Sciatic nerve (tissue), 2 donors: ENCODE measurements at places on chromosomes 12 and 14.
A peak's percentile ranks its signal among the peaks of the same experiment; 100 is the strongest.

GRCh38 chr14:57480051-57480450 lies 13.6 kb downstream of the CCDC198 start:
- no peak for DNase-seq

- DNase-seq = no peak
These were observed 114.3 kb downstream of the FLRT2 start for GRCh38 chr14:85644211-85644610.

- no peak for DNase-seq
These were observed 10.5 kb downstream of the GABARAPL1 start for GRCh38 chr12:10223208-10223607.

DNA sequence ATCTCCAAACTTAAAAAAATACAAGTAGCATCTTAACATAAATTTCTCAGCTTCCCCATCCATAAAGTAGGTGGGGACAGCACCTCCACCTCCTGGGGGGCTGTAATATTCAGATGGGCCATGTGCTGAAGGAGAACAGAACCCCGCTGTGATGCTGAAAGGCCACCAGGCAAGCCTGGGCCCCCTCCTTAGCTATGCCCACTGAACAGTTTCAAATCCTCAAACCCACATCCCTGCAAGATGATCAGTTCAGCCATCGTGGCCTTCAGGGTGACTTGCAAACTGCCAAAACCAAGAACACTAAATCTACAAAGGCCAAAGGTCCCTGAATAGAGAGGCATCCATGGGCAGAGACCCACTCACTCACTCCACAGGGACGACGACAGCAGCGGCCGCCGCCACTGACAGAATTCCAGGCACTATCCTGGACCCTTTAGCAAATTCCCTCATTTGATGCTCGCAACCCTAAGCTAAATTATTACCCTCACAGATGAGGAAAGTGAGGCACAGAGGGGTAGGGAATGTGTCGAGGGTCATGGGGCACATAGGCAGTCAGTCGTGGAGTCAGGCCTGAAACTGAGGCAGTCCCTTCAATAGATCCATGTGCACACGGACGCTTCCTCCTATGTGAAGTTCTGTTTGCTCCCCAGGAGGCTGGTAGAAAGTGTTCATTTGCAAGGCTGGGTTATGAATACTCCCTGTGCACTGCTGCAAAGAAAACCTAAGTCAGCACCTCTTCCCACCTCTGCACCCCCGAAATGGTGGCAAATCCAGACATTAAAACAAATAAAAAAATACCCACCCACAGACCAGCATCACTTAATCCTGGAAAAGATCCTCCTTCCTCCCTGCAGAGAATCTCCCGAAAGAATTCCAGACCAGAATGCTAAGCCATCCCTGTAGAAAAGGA lies 5.9 kb downstream of the ITPK1 start:
- no peak for DNase-seq

DNA sequence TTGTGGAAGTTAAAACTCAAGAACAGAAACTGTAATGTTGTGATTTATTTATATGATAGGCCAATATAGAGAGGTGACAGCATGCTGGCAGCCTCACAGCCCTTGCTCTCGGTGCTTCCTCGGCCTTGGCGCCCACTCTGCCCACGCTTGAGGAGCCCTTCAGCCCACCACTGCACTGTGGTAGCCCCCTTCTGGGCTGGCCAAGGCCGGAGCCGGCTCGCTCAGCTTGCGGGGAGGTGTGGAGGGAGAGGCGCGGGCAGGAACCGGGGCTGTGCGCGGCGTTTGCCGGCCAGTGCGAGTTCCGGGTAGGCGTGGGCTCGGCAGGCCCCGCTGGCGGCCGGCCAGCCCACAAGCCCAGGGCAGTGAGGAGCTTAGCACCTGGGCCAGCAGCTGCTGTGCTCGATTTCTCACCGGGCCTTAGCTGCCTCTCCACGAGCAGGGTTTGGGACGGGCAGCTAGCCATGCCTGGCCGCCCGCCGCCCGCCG lies 65.8 kb upstream of the SLC8A3 start:
- no peak for DNase-seq

DNA sequence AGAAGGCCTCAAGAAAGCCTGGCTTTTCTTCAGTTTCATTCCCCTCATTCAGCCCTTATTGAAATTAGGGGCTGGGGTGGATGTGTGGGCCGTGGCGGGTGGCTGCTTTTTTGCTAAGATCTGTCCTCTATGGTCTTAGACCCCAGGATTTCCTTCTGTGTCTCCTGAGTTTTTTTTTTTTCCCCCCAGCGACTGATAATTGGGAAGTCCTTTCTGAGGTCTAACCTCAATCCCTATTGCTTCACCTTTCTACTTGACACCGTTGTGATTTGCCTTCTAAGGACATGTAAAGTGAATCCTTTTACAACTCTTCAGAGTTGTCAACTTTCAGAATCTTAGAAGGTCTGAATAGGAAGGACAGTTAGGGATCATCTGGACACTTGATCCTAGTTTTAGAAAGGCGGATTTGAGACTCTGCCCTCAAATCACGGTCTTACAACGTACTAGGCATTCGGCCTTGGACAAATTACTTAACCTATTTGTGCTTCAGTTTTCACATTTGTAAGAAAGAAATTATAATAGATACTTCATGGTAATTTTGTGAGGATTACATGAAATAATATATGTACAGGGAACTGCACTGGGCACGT lies 4.4 kb downstream of the GPR84 start:
- DNase-seq = no peak

DNA sequence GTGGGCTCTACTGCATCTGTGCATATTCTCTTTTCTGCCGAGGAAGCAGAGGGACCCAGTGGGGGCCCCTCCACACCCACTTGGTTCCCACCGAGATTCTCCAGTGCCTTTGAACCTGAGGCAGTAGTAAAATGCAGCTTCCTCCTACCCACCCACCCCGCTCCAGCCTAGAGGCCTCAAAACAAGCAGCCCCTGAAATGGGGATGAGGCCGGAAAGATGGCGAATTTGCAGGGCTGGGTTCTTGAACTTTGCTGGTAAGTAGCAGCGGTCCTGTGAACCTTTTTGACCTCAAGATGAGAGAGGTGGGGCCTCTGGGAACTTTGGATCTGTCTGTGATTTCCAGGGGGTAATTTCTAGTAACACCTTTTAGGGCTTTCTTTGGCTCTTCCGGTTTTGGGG lies 15.4 kb downstream of the PLEKHG3 start:
- peak; percentile 18 for DNase-seq

DNA sequence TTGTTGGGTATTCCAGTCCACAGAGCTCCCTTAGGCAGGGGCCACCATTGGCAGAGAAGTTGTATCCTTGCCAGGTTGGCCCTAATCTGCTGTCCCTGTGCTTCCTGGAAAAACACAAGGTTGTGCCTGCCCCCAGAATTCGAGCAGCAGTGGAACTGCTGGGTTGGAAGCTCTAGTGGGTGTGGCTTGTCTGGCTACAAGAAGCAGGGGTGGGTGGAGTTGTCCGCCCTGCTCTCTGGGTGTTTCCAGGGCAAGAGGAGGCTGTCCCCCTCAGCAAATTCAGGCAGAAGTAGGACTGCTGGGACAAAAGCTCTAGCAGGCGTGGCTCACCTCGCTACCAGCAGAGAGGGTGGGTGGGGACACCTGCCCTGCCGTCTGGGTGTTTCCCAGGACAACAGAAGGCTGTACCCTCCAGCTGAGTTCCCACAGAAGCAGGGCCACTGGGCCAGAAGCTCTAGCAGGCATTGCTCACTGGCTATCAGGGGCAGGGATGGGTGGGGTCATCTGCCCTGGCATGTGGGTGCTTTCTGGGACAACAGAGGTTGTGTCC lies 72.8 kb upstream of the NPAS3 start:
- DNase-seq = no peak

DNA sequence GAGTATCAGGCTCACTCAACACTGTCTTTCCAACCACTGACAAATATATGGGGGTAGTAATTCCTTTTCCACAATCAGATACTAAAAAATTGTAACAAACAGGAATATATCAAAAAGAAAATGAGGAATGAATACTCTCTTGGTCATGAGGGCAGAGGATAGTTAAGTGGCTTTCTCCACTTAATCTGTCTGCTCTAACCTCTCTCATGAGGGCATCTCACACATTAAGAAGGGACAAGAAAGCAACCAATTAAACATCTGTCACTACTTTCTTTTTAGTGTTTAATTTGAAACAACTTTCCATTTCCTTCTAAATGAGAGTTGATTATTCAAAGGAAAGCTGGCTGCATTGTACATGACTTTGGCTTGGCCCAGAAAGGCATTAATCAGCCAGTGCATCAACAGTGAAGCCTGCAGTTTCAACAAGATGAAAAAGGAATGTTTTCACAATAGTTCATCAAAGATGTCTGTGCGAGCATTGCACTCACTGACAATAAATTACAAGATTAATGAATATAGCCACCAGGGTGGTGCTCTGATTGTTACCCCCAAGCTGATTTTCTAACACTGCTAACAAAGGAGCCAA lies 142.0 kb downstream of the SEC23A start:
- DNase-seq = no peak

DNA sequence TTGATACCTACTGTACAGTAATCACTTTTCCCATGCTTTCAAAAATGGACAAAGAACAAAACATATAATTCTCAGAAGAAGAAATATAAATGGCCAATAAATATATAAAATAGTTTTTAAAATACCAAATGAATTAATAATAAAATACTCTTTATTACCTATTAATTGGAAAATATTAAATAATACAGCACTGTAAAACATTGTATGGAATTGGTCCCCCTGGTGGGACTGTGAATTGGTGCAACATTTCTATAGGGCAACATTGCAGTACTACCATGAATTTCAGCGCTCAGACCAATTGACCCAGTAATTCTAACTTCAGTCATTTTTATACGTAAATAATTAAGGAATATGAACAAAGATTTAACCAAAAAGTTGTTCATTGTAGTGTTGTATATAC lies 162.6 kb downstream of the PELI2 start:
- no peak for DNase-seq

DNA sequence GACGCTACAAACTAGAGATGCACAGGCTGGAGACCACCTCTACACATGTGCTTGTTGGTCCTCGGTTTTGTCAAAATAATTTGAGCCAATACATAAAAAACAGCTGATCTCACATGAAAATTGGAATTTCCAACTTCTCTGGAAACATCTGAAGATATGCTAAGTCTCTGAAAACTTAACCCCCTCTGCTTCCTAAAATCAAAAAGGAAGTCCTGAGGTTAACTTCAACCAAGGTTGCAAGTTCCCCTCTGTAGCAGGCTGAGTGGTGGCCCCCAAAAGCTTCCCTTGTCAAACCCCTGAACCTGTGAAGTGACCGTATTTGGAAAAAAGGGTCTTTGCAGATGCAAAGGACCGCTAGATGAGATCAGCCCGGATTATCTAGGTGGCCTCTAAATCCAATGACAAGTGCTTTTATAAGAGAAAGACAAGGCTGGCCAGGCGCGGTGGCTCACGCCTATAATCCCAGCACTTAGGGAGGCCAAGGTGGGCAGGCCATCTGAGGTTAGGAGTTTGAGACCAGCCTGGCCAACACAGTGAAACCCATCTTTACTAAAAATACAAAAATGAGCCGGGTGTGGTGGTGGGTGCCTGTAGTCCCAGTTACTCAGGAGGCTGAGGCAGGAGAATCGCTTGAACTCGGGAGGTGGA lies 32.0 kb upstream of the VPS37B start:
- no peak for DNase-seq

DNA sequence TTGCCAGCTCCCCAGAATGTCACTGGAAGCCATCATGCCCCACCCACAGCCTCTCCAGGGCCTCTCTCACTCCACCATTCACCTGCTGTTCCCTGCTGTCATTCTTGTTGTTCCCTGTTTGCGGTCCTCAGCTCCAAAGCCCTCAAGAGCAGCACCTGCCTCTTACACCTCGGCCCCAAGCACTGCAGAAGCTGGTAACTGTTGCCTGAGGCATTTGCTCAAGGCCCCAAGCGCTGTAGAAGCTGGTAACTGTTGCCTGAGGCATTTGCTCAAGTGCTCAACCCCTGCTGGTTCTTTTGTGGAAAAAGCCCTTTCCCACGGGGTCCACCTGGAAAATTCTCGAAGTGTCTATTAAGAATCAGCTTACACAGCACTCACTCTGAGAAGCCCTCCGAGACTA lies 78.0 kb downstream of the ARL6IP4 start:
- no peak for DNase-seq

DNA sequence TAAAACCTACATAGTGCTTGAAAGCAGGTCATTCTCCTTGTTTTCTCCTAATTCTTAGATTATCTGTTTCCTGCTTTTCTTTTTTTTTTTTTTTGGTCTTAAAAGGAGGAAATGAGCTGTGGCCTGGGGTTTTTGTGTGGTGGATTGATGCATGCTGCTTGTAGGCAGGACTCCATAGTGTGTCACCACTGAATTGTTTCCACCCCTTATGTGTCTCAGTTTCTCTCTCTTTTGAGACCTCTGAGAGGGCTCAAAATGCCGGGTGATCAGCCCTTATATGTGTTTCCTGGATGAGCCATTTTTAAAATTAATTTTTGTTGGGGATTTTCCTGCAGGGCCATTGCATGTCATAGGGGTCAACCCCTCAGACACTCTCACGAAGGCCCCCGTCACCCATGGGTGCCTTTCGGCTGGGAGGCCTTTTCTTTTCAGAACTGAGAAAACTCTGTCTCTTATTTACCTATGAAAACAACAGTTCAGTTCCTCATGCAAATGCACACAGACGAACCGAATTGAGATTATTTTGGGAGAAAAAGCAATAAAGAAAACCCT lies 32.0 kb upstream of the LRRK2 start:
- no peak for DNase-seq

GRCh38 chr12:96534339-96534738 lies 45.0 kb downstream of the CFAP54 start:
- DNase-seq = no peak

DNA sequence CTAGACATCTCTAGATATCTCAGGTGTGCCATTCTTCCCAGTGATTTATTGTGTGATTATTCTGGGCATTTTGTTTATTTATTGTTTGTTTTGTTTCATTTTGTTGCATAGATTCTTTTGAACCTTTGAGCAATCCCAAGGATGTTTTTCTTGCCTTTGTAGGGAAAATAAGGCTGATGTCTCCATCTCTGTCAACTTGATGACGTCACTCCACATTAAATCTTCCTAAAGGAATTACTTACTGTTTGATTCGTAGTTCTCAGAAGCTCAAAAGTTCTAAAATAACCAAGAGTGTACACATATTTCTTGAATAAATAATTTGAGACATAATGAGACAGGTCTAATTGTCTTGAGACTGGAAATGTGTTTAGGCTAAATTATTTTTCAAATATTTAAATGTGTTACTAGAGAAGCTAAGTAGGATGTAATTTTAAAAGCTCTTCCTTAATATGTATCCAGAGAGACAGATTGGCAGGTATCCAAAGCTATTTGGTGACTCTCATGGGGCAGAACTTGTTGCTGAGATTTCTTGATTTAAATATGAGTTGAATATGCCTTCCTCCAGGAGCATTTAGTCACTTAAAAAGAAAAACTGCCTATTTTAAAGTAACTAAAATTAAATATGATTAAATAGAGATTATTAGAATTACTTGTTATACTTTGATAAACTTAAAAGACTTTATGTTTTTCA lies 128.7 kb downstream of the CNTN1 start:
- no peak for DNase-seq
